ENCODE measurements at places on chromosomes 6 and 20.

- DNase-seq, result no peak
Measured at GRCh38 chr6:136403110-136403980, 113.7 kb upstream of the BCLAF1 start.

DNA sequence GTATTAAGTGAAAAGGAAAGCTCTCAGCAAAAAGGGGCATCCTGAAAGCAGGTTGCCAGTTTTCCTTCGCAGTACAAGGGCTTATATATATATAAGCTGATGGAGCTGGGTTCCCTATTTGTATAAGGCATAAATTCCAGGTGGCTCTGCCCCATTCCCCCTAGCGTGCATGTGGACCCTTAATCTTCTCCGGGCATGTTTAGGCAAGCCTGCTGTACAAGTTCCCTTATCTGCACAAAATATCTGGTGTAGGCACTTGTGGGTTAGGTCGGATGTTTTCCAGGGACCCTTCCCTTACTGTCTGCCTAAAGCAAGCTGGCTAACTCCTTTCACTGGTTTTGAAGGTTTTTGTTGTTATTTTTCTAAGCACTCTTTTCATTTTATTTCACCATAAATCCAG is 140.7 kb downstream of the FUT9 start:
- no peak for DNase-seq

GRCh38 chr20:61850926-61851900 is 214.5 kb downstream of the TAF4 start:
- DNase-seq, result no peak

DNA sequence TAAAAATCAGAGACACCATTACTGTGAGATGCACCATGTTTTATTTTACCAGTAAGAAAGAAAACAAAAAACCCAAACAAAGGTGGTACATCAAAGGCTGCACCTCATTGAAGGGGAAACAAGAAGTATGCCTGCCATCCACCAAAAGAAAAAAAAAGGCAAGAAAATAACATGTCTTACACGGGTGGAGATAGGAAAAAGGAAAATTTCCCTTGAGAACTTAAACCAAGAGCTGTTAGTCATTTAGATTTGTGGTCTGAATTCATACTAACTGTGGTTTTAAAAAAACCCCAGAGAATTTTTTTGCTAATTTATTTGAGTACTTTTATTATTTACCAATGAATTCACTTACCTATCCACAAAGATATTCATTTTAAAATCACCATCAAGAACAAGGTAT is 144.0 kb downstream of the LRRC1 start:
- no peak for DNase-seq

- DNase-seq, result no peak
Measured at GRCh38 chr6:144647971-144648651, 363.0 kb downstream of the UTRN start.

GRCh38 chr20:35489717-35490116 is 34.3 kb downstream of the CEP250 start:
- DNase-seq, result no peak

DNA sequence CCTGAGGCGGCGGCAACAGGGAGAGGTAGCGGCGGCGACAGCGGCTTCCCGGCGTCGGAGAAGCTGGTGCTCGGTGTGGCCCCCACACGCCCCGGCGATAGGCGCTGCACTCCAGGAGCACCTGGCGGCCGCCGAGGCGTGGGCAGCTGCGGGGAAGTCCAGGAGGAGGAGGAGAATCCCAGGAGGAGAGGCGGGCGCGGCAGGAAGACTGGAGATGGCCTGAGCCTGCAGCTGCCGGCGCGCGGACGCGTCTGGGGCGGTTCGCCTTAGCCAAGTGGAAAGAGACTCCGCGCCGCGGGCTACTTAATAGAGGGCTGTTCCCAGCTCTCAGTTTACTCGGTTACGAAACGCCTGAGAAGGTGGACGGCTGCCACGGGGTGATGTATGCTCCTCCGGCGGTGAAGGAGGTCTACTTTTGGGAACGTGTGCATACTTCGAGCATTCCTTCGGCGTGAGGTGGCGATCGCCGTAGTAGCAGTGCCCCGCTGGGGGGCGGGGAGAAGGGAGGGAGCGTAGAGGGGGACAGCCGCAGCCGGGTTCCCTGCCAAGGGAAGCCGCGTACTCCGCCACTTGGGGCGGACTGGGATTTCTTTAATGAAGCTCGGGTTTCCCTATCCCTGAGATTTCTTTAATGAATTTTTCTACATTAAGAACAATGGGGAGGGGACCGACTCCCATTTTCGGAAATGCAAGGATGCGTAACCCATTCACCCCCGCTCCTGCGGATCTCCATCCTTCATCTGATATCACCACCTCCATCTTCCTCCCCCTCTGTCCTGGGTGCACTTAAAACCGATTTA is at the start of gene COL12A1:
Gene COL12A1 (minus strand): TSS at position 278 of the 800 bp plus-strand sequence. CDS start 3,261 bp downstream, outside the sequence.
- no peak for DNase-seq

DNA sequence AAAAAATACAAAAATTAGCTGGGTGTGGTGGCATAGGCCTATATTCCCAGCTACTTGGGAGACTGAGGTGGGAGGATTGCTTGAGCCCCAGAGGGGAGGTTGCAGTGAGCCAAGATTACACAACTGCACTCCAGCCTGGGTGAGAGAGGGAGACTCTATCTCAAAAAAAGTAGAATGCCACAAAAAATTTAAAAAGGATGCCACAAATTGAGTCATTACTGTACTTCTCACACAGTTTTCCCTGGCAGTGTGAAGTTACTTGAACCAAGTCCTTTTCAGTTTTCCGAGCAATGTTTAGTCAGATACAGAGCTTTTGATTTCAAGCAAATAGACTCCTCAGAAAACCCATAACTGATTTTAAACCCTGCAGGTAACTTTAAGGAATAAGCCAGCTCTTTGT is 53.3 kb downstream of the TNFRSF21 start:
- no peak for DNase-seq

DNA sequence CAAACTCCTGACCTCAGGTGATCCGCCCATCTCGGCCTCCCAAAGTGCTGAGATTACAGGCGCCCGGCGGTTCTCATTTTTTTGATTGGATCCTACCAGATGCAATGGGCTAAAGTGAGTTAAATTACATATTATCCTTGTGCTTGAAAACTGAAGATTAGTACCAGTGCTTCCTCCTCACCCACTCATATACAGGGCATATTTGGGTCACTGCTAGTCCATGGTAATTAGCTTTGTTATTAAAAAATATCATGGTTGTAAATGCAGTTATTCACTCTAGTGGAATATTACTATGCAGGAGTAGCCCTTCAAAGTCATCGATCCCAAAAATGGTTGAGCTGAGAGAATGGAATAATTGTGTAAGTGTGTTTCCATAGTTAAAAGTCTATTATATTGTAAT is 26.5 kb downstream of the ZNF292 start:
- DNase-seq, result no peak

DNA sequence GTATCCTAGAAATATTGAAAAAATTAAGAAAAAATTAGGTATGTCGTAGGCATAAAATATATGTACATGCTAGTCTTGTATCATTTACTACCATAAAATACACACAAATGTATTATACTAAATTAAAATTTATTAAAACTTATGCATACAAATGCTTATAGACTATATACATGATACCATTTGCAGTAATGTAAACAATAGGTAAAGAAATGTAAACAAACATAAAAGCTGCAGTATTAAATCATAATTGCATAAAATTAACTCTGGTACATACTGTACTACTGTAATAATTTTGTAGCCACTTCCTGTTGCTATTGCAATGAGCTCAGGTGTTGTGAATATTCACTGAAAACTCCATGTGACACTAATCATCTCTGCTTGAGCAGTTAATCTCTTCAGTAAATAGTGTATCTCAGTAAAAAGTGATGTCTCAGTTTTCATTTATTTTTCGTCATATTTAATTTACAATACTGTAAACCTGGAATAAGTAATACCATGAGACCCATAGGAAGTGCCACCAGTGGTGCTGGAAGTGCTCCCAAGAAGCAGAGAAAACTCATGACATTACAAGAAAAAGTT is 29.3 kb downstream of the RALGAPB start:
- DNase-seq, result no peak

GRCh38 chr20:38121741-38122140 is 43.3 kb downstream of the TGM2 start:
- no peak for DNase-seq

GRCh38 chr6:15770347-15771143 is 107.7 kb upstream of the DTNBP1 start:
- DNase-seq, result peak; percentile 73

DNA sequence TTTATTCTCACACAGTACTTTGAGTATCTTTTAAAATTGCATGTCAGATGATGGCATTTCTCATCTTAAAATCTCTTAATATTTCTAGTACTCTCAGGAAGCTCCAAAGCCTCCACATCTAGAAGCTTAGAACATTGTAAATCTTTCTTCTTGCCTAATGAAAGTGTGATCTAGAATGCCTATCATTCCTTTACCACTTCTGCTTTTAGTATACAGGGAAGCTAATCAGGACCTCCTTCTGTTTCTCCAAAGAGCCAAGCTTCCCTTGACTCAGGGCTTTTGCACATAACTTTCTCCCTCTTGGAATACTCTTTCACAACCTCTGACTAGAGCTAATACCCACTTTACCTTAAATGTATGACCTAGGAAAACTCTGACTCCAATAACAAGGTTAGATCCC is 7.5 kb upstream of the ELOVL4 start:
- no peak for DNase-seq

DNA sequence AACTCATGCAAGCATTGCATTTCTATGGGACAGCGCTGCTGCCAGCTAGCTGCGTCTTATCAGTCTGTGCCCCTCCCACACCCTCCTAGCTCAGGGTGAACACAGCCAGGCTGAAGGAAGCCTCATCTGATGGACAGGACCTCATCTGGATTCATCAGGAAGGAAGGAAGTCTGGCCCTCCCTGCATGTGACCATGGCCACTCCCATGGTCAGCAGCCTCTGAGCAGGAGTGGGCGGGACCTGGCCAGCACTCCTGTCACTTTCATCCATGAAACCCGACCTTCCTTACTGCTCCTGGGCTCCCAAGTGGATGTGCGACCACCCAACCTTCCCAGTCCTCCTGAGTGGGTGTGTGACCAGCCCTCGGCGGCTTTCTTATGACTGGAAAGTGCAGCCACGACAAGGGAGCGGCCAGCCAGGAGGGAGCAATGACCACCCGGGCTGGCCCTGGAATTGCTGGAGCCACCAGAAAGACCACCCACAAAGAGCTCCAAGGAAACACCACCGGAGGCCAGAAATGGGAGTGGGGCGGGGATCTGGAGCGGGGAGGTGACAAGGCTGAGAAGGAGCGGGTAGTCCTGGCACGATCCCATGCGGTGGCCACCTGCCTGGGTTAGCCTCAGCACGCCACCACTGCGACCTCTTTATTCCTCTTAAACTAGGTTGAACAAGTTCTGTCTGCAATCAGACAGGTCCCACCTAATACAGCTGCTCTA is 241.2 kb downstream of the TTLL2 start:
- no peak for DNase-seq

GRCh38 chr6:152310371-152310954 is 326.7 kb downstream of the SYNE1 start:
- no peak for DNase-seq

GRCh38 chr6:111691345-111692225 is 85.9 kb upstream of the TRAF3IP2 start:
- DNase-seq, result no peak

DNA sequence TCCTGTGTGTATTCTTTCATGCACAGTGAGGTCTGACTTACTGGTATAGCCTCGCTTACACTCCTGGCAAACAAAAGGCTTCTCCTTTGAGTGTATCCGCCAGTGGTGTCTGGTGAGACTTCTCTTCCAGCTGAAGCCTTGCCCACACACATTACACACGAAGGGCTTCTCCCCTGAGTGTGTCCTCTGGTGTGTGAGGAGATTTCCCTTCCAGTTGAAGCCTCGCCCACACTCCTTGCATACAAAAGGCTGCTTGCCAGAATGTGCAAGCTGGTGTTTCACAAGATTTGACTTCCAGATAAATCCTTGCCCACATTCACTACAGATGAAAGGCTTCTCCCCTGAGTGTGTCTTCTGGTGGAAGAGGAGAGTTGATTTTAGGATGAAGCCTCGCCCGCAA is 21.5 kb downstream of the ZNF337 start:
- no peak for DNase-seq

DNA sequence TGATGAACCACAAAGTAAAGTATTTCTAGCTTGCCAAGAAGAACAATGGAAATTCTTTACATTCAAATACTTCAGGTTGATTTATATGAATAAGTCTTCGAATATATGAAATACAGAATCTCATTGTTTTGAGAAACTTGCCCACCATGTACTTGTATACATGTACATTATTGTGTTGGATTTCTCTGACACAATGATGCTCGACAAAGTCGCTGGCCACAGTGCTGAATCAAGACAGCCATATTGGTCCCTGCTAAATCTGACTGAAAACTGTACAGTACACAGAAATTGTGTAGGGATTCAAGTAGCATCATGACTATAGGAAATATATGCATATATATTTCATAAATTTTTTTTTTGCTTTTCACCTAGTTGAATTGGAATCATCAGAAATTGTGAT is 13.1 kb upstream of the LIN28B start:
- no peak for DNase-seq

DNA sequence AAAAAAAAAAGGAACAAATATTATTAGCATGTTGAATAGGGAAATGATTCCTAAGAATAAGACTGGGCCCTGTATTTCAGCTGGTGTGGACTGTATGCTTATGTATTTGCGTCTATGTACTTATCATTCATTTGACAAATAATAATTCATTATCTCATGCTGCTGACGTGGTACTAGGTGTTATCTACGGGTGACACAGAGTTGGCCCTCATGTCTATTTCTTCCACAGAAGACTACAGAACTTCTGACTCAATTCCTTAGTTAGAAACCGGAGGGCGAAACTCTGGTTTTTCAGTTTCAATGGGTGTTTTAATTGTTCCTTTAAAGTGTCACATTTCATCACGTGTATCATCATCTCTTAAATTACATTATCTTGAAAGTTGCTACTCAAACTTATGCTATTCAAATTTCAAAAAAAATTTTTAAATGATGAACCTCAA is 305.9 kb downstream of the CLIC5 start:
- peak; percentile 76 for DNase-seq

DNA sequence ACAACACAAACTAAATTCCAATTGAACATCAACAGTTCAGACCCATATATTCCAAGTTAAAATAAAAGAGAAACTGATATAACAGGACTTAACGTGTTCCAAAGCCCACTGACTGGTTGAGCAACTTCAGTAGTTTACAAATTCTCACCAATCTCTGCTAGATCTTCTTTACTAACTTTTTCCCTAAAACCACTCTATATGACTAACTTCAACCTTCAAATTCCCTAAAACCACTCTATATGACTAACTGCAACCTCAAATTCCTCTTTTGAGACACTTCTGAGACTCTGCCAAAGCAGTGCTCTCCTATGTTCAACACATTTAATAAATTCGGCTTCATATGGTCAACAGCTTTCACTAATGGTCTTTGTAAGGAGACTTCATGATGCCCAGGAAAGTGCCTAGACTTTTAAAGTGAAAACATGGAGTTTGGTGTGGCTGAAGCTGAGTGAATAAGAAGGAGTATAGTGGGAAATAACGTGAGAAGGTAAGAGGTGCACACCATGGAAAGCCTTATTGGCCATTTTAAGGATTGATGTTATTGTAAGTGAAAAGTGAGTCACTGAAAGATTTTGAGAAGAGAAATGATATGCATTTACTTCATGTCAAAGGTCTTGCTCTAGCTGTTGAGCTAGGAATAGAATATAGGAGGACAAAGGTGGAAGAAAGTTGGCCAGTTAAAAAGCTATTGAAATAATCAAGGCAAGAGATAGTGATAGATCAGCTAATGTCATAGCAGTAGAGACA is 134.0 kb upstream of the HCRTR2 start:
- DNase-seq, result no peak

GRCh38 chr20:16412906-16413305 is 160.3 kb downstream of the KIF16B start:
- no peak for DNase-seq

- DNase-seq, result no peak
Measured at GRCh38 chr20:11221046-11221445, 547.2 kb upstream of the JAG1 start.
